SK-N-SH (cell line): ENCODE measurements at places on chromosomes 2 and 18. TPM values are rescaled to one million over a fixed set of nuclear protein-coding genes. Genes with fewer than 3 reads are reported as not detected.

Gene ALPG
- not detected in 2 replicates for polyA plus RNA-seq

Gene CRYGD
- not detected in 2 replicates for polyA plus RNA-seq

Gene PTPRN
- polyA plus RNA-seq = 7.4 and 9.5 TPM in 2 replicates

- H3K27me3 ChIP-seq = no peaks in the 10 kb centered on the region
- no peaks in the 10 kb centered on the region; the same call in none of the 2 replicates for H3K4me1 ChIP-seq
- no peak for DNase-seq
- H3K4me3 ChIP-seq = no peak overlapping the region
- H3K27ac ChIP-seq = no peak overlapping the region
These were observed 76.4 kb upstream of the PARD3B start for GRCh38 chr2:204468746-204469429.

DNA sequence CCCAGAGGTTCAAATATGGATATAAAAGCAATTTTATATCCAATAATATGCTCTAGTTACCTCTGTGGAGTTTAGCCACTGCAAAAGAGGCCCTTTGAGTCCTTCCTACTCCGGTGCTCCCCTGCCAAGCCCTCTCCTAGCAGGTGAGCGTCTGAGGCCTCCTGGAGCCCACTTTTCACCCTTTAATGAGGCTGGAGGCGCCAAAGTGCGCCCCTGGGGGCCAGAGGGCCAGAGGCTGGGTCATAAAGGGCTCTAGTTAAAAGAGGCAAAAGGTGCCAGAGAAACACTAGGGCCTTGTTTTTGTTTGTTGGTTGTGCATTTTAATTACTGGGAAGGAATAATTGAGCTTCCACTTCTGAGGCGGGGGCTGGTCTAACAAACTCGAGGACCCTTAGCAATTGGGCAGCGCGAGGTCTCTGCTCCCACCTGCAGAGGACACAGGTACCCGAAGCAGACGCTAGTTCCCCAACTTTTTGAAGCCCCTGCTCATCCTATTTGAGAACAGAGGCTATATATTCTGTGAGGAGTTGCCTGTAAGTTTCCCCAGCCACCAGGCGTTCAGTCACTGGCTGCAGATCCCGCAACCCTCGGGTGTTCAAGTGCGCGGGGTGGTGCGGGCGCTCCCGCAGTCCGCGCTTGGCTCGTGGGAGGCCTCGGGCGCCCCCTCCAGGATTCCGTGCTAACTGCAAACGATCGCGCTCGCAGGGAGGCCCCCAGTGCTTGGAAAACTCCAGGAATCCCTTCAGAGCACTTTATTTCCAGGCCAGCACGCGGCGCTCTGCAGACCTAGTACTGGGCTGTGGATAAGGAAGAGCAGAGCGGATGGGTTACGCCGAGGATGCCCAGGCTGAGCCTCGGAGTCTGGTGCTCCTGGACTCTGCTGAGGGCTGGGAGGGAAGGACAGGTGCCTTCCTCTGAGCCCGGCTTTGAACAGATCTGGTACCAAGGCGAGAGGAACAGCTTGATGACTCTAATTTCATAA, 14.1 kb downstream of the MSGN1 start:
- no peaks in the 10 kb centered on the region for H3K36me3 ChIP-seq
- no peaks in the 10 kb centered on the region for H3K4me1 ChIP-seq
- peak; percentile 92 for DNase-seq
- H3K4me3 ChIP-seq = peak overlapping the region; percentile 43

GRCh38 chr2:30940839-30941238, 133.6 kb upstream of the CAPN13 start:
- no peak overlapping the region for H3K4me3 ChIP-seq
- no peaks in the 10 kb centered on the region for H3K4me1 ChIP-seq
- no peaks in the 10 kb centered on the region for H3K36me3 ChIP-seq
- no peaks in the 10 kb centered on the region for H3K27me3 ChIP-seq

Gene RTP5
- not detected in 2 replicates for polyA plus RNA-seq

DNA sequence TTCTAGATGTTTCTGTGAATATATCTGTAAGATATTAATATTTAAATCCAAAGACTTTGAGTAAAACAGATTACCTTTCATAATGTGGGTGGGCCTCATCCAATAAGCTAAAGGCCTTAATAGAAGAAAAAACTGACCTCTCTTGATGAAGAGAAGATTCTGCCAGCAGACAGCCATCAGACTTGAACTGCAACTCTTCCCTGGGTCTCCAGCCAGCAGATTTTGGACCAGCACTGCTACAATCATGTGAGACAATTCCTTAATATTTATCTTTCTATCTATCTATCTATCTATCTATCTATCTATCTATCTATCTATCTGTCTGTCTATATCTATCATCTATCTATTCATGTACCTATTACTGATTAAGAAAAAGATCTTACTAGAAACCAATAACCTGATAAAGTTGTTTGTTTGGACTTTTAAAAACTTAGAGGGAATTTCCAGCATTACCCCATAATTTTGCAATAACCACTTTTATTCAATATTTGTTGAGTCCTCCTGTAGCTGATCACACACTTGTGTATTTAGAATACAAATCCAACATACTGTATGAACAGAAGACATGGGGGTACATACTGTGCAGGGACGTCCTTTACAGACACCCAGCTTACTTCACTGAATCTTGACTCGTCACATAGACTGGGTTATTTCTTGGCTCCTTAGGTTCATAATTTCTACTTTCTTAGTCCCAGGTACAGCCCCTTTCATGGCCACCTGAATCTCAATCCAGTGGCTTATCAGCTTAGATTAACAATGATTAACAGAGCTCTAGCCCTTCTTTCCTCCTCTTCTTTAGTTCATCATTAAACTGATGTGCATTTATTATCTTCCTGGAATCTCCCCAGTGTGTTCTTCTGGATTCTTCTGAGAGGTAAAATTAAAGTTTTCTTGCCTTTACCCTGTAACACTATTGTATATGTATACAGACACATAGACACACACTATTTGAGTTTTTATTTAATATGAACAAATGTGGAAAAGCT, 27.2 kb upstream of the STAT4 start:
- no peak for DNase-seq
- no peaks in the 10 kb centered on the region for H3K27me3 ChIP-seq
- H3K4me3 ChIP-seq = no peak overlapping the region
- H3K27ac ChIP-seq = no peak overlapping the region

GRCh38 chr2:19072161-19072560, 286.3 kb downstream of the OSR1 start:
- H3K27me3 ChIP-seq = no peaks in the 10 kb centered on the region
- H3K4me1 ChIP-seq = no peaks in the 10 kb centered on the region
- H3K36me3 ChIP-seq = no peaks in the 10 kb centered on the region
- H3K4me3 ChIP-seq = no peak overlapping the region
- no peak overlapping the region for H3K27ac ChIP-seq

GRCh38 chr2:140747665-140748064, 1383.2 kb downstream of the LRP1B start:
- H3K4me3 ChIP-seq = no peak overlapping the region
- no peaks in the 10 kb centered on the region for H3K36me3 ChIP-seq
- no peak overlapping the region for H3K27ac ChIP-seq
- no peaks in the 10 kb centered on the region for H3K27me3 ChIP-seq
- no peaks in the 10 kb centered on the region for H3K4me1 ChIP-seq

DNA sequence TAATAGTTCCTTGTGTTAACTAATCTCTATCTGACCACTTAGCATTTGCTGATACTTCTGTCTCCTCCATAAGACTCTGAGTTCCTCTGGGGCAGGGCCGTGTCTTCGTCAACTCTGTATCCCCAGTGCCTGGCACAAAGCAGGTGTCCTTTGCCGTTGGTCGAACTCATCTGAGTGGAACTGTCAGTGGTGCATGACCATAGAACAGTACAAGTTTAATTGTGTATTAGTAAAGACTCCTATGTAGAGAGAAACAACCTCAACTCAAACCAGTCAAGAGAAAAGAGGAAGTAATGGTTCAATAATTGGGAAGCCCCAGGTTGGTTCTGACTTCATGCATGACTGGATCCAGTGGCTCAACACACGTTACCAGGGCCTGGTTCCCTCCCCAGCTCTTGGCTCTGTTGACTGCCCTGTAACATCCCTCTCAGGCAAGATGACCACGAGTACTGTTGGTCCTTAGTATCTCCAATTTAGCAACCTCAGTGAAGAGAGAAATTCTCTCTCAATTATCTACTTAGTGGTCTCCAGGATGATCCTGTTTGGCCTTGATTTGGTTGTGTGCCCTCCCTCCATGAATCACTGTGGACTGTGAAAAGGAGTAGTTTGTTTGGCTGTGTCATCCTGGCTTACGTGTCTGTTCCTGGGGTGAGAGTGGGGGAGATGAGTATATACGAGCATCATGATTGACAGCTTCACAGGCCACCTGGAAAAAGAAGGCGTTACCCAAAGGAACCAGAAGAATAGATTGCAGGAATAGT, 58.5 kb upstream of the MSH6 start:
- no peak overlapping the region for H3K27ac ChIP-seq
- no peak for DNase-seq
- no peak overlapping the region for H3K4me3 ChIP-seq

DNA sequence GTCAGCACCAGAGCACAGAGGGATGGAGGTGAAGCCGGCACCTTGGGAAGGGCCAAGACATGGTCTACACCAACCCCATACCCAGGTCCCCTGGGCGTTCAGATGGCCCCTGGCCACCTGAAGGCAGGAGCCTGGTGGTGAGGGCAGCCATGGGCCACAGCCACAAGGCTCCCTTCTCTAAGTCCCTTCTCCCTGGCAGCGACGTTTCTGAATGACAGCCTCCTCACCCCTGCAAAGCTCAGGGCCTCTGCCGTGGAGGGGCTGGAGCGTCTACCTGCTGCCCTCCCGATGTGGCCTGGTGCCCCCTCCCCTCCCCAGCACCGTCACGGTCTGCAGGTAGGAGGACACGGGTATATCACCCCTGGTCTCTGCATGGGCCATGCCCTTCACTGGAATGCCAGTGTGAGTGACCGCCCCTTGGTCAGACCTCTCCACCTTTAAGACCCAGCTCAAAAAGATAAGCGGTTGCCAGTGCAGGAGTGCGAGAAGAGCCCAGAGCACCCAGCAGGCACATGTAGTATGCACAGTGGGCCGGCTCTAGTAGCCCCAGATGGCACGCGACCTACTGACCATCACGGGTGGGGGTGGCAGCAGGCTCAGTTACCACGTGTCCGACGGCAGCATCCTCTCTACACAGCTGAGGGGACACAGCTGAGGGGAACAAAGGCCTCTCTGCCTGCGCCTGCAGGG, 46.6 kb downstream of the HS6ST1 start:
- no peak overlapping the region for H3K4me3 ChIP-seq
- no peaks in the 10 kb centered on the region for H3K27me3 ChIP-seq
- peaks cover 9% of the 10 kb centered on the region for H3K36me3 ChIP-seq
- no peak overlapping the region for H3K27ac ChIP-seq
- DNase-seq = no peak
- peaks cover 26% of the 10 kb centered on the region; the same call in 1 of the 2 replicates for H3K4me1 ChIP-seq

- H3K36me3 ChIP-seq = no peaks in the 10 kb centered on the region
- no peak overlapping the region for H3K4me3 ChIP-seq
- peaks cover 19% of the 10 kb centered on the region; the same call in 1 of the 2 replicates for H3K4me1 ChIP-seq
- no peaks in the 10 kb centered on the region for H3K27me3 ChIP-seq
- no peak overlapping the region for H3K27ac ChIP-seq
These were observed 6.0 kb upstream of the INPP5D start for GRCh38 chr2:233053928-233054784.

DNA sequence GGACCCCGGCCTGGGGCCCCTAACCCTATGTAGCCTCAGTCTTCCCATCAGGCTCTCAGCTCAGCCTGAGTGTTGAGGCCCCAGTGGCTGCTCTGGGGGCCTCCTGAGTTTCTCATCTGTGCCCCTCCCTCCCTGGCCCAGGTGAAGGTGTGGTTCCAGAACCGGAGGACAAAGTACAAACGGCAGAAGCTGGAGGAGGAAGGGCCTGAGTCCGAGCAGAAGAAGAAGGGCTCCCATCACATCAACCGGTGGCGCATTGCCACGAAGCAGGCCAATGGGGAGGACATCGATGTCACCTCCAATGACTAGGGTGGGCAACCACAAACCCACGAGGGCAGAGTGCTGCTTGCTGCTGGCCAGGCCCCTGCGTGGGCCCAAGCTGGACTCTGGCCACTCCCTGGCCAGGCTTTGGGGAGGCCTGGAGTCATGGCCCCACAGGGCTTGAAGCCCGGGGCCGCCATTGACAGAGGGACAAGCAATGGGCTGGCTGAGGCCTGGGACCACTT, 16.4 kb downstream of the EMX1 start:
- no peak overlapping the region for H3K4me3 ChIP-seq
- no peak for DNase-seq
- no peaks in the 10 kb centered on the region for H3K36me3 ChIP-seq
- no peak overlapping the region for H3K27ac ChIP-seq

DNA sequence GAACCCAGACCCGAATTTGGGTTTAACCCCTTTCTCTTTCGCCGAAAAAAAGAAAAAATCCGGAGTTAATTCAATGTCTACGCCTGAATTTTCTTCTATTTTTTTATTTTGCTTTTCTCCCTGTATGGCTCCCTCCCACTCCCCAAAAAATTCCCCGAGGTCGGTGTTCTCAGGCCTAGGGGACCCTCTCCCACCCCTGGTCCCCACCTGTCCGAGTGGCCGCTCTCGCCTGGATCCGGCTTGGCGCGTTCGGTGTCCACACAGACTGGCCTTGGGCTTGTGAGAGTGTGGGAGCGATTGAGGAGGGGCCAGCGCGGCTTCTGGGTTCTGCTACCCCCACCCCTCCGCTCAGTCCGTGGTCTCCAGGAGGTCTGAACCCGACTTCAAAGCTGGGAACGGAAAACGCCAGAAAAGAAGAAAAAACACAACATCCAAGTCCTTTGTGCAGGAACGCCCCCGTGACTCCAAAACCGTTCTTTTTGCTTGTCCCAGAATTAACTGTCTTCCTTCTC, 5.7 kb upstream of the EN1 start:
- no peaks in the 10 kb centered on the region for H3K36me3 ChIP-seq
- peaks cover 99% of the 10 kb centered on the region for H3K27me3 ChIP-seq
- H3K4me3 ChIP-seq = no peak overlapping the region
